ENCODE measurements at places on chromosomes 3 and 15. TPM values are rescaled to one million over a fixed set of nuclear protein-coding genes. Genes with fewer than 3 reads are reported as not detected.

GYG1 gene
- 66.7 TPM for total RNA-seq

IL5RA gene
- total RNA-seq, result not detected

DLL4 gene
- total RNA-seq, result 0.26 TPM

CADPS gene
- under 0.01 TPM for total RNA-seq

CFAP100 gene
- not detected for total RNA-seq

DUOXA2 gene
- total RNA-seq, result not detected

LMAN1L gene
- total RNA-seq, result not detected

GOLGA6A gene
- not detected for total RNA-seq
